ENCODE measurements at places on chromosomes 13 and 19.

GRCh38 chr19:1223018-1223855 is 14.6 kb downstream of the CBARP start:
- no peak for DNase-seq

GRCh38 chr13:25286308-25286968 is 850 bp downstream of the MTMR6 start:
- peak; percentile 40 for DNase-seq

- peak; percentile 94 for DNase-seq
Observed at GRCh38 chr19:51726049-51726448, 2.3 kb upstream of the HAS1 start.

DNA sequence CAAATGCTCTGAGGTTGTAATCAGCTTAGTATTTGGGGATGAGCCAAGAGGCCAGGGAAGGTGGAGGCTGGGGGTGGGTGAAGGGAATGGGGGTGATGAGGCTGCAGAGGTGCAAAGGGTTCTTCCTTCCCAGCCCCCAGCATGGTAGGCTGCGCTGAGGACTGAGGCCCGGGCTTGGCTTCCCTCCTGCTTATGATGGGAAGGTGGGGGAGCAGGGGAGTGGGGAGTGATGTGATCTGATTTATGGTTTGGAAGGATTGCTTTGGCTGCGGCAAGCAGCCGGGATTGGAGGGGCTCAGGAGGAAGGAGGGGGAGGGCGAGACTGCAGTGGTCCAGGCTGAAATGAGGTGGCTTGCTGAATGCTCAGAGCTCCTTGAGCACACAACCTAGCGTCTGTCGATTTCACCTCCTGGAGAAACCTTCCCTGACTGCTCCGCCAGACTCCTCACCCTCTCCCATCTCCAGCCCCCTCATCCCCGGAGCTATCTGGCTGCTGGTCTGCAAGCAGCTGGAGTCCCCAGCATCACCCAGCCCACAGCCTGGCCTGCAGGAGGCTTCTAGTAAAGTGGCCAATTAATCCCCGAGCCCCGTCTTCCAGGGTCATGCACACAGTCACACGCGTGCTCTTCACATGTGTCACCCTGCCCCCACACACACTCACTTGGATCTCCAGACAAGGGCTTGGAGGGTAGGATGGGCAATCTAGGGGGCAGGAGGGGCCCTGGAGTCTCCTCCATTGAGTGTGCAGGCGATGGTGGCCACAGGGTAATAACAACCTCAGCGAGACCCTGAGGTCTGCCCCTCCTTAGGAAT is 757 bp upstream of the CLEC11A start:
- DNase-seq: no peak

GRCh38 chr19:33345163-33345562 is 28.3 kb upstream of the CEBPG start:
- DNase-seq: no peak

DNA sequence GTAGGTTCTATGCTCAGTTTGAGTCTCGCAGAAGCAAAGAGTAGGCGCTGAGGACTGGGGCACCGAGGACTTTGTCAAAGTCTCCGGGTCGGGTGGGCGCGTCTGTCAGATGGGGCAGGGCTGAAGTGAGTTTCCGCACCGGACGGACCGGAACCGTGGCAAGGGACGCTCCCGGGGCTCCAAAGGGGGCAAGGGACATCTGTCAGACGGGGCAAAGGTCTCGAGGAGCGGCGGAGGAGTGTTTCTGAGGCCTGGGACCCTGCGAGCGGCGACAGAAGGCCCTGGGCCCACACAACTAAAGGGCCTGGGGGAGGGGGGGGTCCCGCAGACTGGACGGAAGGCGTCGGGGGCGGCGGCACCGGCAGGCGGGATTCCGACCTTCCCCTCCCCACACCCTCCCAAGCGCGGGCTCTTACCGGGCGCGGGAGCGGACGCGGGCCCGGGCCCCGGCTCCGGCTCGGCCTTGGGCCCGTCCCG is 13.3 kb upstream of the AKAP8L start:
- DNase-seq: no peak

DNA sequence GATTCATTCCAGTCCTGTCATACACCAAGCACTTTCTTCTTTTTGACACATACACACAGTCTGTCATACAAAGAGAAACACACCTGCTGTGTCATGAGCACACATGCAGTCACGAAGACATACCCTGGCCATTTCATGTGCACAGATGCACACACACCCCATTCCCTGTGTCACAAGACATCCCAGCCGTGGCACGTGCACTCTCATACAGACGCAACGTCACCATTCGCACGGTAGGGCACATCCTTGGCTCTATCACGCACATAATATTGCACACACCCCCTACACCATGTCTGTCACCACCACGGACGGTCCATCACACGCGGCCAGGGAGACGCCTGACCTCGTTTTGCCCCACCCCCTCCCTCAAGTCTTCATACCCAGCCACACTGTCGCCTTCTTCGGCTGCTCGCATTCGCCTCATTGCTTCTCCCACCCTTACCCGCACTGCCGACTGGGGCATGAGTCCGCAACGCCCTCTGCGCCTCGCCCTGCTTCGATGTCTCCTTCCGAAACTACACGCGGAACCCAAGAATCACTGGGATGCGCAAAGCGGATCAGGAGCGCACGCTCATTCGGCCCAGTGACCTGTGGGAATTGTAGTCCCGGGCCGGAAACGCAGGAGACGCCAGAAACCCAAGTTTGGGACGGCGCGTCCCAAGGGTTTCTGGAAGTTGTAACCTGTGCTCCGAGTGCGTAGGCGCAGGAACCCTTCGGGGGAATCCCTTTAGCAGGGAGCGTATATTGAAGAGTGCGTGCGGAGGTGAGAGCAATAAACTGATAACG is 6.8 kb upstream of the ZNF283 start:
- peak; percentile 51 for DNase-seq

DNA sequence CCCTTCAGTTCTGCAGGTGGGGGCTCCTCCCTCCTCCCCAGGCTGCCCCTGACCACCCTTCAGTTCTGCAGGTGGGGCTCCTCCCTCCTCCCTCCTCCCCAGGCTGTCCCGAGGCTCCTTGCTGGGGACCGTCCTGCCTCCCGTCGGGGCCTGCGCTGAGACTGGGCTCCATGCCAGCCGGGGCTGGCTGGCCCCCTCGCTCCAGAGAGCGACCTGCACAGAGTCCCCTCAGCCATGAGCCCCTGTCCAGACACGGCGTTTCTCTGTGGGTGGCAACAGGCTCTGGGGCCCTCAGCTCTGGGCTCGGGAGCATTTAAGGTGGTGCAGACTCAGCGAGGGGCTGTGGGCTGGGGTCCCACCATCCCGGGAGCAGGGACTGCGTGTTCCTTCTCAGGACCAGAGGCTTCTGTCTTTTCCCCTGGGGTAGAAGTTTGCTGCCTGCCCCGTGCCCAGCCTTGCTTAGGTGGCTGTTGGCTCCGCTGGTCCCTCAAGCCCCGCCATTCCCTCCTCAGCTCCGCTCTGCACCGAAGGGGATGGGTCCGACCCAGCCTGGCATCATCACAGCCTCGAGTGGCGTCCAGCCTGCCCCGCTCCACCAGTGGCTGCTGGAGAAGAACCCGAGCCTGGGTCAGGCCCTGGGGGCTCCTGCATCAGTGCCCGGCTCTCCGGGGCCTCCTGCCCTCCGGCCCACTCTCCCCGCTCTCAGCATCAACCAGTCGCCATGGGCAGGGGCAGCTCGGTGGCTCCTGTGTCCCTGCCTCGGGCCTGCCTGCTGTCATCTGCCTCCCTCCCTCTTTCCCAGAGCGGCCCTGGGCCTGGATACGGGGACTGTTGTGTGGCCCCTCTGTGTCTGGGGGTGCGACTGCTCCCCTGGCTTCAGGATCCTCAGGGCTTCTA is 27.6 kb downstream of the CSNK1G2 start:
- no peak for DNase-seq

- no peak for DNase-seq
Observed at GRCh38 chr19:1893791-1894190, 8.5 kb upstream of the ABHD17A start.

DNA sequence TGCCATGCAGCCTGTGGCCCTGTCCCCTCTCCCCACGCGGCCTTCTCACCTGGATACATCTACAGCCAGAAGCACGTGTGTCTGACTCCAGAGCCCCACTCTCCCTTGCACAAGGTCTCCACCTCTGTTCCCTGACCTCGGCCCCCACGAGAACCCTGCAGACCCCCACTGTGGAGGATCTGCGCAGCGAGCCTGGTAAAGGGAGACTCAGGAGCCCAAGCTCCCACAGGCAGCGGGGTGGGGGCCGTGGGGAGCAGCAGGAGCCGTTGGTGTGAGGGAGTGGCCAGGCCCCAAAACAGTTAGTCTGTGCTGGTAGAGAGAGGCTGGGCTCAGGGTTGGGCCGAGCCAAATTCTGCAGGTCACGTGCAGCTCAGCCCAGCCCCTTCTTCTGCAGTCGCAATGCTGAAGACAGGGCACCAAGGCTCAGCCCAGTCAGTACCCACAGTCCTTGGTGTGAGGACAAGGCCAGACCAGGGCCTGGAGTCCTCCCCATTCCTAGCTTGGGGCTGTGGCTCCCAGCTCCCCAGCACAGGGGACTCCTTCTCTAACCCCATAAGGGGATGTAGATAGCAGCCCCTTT is 28.7 kb upstream of the SLC7A10 start:
- no peak for DNase-seq

DNA sequence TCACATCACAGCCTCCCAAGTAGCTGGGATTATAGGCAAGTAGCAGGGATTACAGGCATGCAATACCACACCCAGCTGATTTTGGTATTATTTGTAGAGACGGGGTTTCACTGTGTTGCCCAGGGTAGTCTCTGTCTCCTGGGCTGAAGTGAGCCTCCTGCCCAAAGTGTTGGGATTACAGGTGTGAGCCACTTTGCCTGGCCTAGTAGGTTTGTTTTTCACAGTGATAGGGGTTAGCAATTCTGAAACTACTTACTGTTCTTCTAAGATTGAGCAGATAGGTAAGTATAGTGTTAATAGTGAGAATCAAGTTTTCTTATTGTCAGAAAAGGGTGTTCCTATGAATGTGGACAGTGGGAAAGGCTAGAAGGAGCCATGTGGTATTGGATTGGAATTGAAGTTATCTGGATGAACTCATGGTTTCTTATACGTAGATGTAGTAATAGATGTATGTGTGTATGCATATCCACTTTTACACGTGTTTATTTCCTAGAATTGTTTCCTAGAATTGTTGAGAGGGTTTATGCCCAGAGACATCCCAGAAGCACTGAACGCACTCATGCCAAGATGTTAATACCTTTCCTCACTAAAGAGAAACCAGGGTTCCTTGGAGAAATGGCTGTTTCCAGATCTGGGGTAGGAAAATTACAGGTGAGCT is 49.1 kb downstream of the SAE1 start:
- no peak for DNase-seq

- DNase-seq: no peak
Observed at GRCh38 chr13:73698859-73699258, 435.3 kb downstream of the KLF12 start.

DNA sequence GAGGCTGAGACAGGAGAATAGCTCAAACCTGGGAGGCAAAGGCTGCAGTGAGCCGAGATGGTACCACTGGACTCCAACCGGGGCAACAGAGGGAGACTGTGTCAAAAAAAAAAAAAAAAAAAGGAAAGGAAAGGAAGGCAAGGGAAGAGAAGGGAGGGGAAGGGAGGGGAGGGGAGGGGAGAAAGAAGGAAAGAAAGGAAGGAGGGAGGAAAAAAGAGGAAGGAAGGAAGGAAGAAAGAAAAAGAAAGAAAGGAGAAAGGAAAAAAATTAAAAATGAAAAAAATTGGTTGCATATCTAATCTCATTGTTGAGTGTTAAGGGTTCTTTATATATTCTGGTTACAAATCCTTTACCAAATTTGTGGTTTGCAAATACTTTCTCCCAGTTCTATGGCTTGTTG is 45.7 kb downstream of the ACSBG2 start:
- DNase-seq: no peak

DNA sequence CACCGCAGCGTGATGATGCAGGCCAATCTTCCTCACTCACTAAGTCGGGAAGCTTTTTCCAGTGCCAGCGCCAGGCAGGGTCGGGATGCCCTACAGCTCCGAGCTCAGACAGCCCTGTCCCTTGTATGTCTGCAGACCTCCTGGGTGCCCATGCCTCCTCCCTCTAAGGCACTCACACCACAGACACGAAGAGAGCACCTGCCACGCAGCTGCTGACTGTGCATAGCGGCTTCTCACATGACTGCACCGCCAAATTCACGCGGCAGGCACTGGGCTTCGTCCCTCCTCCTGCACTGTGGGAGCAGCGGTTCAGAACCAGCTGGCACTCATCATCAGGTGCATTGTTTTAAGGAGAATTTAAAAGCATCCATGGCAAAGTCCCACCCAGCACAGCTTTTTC is 88.1 kb downstream of the SLC7A1 start:
- DNase-seq: no peak

DNA sequence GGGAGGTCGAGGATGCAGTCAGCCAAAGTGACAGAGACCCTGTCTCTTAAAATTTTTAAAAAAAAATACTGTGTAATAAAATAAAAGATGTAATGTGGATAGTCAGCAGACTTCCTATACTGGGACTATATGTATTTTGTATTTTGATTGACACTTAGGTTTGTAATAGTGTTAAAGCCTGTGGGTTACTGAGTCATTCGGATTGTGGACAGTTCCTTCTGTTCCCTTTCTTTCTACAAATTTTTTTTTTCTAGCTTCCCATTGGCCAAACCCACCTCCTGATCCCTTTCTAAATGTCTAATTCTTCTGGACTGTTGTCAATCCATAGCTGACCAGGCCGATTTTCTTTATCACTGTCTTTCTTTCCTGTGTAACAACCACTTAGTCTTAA is 108.0 kb downstream of the DNAJC3 start:
- DNase-seq: no peak

DNA sequence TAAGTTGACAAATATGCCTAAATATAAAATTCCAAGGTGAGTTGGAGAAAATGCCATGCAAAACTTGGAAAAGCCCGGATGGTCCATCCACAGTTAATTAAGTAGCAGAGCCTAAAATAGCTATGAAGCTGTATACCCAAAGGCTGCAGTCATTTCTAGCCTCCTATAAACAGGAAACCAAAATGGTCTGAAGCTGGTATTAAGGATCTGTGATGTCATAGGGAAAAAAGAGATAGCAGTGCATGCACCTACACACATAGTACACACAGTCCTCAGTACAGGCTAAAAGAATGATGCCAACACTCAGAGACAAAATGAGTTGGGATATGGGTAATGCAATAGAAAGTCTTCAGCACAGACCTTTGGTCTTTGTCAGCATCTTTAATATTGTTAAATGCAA is 736.9 kb downstream of the EFNB2 start:
- DNase-seq: no peak

GRCh38 chr13:109719962-109720646 is 66.3 kb downstream of the IRS2 start:
- no peak for DNase-seq

DNA sequence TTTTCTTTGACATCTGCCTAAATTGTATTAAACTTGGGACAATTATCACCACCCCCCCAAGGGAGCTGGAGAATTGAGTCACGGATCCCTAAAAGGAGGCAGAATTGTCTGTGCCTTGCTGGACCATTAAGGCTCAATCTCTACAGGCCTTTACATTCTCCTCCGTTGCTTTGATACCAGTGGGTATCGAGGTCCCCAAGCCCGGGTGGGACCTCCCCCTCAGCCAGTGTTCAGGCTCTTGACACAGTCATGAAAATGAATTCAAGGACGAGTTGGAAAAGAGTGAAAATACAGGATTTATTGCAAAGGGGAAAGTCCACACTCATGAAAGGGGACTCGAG is 5.6 kb downstream of the PPP1R15A start:
- no peak for DNase-seq

- no peak for DNase-seq
Observed at GRCh38 chr19:58181902-58182576, 822 bp upstream of the ZNF274 start.
